NCI-H524 treated with DMSO at 0.1 percent for 48 hours (cell line): ENCODE measurements at places on chromosomes 11 and 22.

GRCh38 chr11:62433904-62434276, 15.1 kb downstream of the SCGB1A1 start:
- no peak for DNase-seq

GRCh38 chr11:17154409-17155159, 53.2 kb downstream of the PIK3C2A start:
- DNase-seq = no peak

GRCh38 chr11:60978546-60979380, 7.3 kb downstream of the CD6 start:
- DNase-seq = no peak

DNA sequence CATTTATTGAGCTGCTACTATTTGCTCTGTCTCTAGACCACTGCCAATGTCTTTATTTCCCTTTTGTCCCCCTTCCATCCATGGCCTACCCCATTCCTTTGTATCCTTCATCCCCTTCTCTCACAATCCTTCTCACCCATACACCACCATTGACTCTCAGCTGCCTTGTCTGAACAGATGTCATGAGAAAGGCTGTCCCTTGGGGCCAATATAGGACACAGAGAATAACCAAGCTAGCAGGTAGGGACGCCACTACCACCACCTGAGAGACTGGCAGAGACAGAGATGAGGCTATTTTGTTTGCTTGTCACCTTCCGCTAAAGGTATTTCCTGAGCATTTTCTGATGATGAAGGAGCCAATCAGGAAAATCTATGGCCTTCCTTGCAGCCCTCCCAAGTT, 138.9 kb downstream of the CD44 start:
- DNase-seq = no peak

- no peak for DNase-seq
Observed at GRCh38 chr11:65287601-65288000, 25.8 kb downstream of the POLA2 start.

GRCh38 chr22:21603973-21604372, 25.8 kb downstream of the YDJC start:
- no peak for DNase-seq

GRCh38 chr22:42889304-42889703, 32.2 kb upstream of the ARFGAP3 start:
- no peak for DNase-seq

DNA sequence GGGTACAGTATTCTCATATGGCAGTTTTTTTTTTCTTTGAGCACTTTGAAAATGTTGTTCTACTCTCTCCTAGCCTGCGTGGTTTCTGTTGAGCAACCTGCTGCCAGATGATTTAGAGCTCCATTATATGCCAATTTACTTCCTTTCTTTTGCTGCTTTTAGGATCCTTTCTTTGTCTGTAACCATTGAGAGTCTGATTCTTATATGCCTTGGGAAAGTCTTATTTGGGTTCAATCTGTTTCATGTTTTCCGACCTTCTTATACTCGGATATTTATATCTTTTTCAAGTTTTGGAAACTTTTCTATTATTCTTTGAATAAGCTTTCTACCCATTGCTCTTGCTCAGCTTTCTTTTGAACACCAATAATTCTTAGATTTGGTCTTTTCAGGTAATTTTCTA, 138.1 kb upstream of the RAG2 start:
- DNase-seq = no peak

DNA sequence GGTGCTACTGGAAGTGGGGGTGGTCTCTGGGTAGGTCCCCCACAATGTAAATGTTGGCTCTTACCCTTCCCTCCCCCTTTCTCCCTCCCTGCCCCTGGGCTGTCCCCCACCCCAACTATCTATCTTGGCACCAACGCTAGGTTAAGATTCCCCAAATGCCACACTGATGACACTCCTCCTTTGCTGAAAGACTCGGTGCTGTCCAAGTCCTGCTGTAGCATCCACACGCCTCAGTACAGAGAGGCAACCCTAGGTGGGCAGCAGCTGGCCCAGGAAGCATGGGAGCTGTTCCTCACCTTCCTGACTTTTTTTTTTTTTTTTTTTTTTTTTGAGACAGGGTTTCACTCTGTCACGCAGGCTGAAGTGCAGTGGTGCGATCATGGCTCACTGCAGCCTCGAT, 3.4 kb upstream of the KCTD17 start:
- DNase-seq = no peak

- DNase-seq = no peak
Observed at GRCh38 chr11:117217141-117218084, 14.5 kb downstream of the PCSK7 start.

DNA sequence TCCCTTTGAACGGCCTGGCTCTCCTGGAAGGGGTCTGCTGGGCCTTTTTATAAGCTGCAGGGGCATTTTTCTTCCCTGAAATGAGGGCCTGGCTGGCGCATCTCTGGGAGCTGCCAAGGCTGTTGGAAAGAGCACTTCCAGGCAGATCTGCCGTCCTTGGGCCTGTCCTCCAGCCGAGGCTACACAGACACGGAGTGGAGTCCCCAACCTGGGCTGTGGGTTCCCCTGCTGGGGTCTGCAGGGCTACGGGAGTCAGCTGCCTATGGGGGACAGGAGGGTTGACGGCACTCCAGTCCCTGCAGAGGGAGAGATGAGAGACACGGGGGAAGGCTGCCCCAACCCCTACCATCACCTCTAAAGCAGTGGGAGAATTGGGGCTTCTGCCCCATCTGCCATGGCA, 606.6 kb downstream of the TBC1D22A start:
- no peak for DNase-seq

DNA sequence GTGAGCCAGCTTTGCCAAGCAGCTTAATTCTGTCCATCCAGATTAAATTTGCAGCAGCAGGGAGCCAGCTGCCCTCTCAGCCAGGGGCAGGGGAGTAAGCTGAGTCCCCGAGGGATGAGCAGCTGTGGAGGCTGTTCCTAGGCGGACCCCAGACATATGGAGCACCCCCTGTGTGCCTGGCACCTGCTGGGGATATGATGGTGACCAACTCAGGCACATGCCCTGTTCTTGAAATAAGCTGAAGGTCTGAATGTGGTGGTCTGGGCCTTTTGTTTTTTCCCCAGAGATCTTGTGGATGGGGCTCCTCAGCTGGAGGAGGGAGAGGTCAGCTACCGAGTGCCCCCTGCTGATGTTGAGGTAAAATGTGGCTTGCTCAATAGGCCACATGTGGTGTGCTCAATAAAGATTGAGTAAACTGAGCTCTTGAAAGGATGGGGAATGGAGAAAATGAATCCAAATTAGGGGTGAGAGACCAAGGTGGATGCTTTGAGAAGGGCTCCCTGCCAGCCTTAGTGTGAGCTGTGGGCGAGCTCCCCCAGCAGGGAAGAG, 103.3 kb upstream of the NNMT start:
- peak; percentile 49 for DNase-seq
